Kidney glomerular epithelial cell (primary cell): ENCODE measurements at places on chromosomes 12 and 14.

DNA sequence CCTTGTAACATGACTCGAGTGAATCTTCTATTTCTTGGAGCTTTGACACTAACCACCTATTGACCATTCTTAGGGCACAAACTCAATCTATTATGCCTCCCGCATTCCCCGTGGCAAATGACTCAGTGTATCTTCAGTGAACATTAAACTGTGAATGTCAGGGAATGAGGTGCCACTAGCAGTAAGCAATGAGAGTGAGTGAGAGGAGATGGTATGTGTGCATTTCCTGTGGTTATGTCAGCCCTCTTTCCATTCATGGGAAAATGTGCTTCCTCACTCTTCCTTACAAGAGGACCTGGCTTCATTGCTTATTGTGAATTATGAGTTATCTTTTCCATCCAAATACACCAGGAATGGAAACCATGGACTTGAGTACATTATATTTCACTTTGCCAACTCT lies 229.2 kb downstream of the EMP1 start:
- peak; percentile 75 for DNase-seq

DNA sequence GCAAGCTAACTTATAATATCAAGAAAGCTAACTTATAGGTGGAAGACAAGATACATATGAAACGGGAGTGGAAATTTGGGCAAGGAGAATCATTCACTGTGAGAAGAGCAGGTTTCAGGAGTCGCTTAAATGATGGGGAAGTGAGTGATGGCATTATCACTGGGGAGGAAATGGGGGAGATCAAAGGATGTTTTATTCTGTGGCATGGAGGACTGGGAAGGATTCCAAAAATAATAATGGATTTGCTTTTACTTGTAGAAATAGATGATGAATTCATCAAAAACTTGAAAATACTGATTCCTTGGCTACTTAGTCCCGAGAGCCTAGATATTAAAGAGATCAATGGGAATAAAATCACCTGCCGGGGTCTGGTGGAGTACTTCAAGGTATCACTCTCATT lies 47.8 kb downstream of the SAV1 start:
- DNase-seq = peak; percentile 29

- DNase-seq = no peak
These were observed 79.8 kb downstream of the GLT1D1 start for GRCh38 chr12:128933039-128933438.

- DNase-seq = no peak
These were observed 746.1 kb downstream of the C12orf50 start for GRCh38 chr12:87283111-87283510.
